Suppressor macrophage (primary cell): ENCODE measurements at places on chromosomes 12 and 14.
A peak's percentile ranks its signal among the peaks of the same experiment; 100 is the strongest.

GRCh38 chr12:11347810-11348209 is 37.6 kb upstream of the PRB4 start:
- DNase-seq, result no peak

DNA sequence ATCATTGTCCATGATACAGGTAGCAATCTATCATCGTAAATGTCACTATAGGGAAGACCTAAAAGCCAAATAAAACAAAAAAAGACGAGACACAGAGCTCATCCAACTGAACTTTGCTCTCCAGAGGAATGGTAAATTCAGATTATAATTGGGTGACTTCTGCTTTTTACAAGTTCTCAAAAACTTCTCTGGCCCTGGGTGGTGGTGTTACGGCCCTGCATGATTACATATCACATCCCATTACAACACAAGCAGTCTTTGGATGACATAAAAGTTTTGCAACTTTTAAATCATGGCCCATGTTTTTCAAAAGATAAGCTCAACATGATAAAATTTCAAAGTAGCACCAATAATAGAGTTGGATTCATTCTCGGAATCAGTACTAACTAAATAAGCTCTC is 299.6 kb downstream of the DIO2 start:
- DNase-seq, result no peak

DNA sequence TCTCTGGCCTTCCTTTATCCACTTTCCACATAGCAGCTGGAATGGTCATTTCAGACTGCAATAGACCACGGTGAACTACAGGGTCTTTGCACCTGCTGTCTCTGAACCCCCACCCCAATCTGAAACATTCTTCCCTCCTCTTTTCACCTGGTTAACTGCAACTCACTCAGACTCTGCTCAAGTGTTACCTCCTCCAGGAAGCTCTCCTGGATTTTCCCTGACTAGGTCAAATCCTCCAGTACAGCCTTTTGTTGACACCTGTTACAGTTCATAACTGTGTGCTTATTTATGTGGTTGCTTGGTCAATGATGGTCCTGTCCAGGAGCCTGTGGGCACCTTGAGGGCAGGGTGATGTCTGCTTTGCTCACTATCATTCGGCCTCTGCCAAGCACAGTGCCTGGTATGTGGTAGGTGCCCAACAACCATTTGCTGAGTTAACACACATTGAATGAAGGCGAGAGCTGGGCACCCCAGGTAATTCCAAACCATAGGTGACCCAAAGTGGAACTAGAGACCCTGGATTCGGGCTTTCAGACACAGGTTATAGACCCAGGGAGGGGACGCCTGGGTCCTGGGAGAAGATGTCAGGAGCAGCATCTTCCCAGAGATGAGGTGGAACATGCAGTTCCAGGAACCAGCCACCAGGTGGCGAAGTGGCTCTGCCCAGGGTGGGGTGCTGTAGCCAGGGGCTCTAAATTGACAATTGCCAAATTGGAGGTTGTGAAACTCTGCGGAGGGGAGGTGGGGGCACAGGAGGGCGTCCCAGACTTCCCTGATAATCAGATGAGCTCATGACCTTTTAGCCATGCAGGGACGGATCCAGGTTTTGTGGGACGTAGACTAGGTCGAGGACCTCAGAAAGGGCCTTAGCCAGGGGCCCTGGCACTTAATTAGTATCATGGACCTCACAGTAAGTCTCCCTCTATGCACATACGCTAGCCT is 28.1 kb downstream of the TRPV4 start:
- DNase-seq, result peak; percentile 80

GRCh38 chr12:124497658-124498057 is 69.8 kb downstream of the NCOR2 start:
- peak; percentile 31 for DNase-seq

GRCh38 chr12:130462558-130463274 is 125.0 kb downstream of the PIWIL1 start:
- no peak for DNase-seq

- DNase-seq, result peak; percentile 78
Measured at GRCh38 chr12:50745861-50746260, 18.0 kb upstream of the ATF1 start.

- no peak for DNase-seq
Measured at GRCh38 chr12:98578821-98579220, 14.7 kb upstream of the SLC25A3 start.

DNA sequence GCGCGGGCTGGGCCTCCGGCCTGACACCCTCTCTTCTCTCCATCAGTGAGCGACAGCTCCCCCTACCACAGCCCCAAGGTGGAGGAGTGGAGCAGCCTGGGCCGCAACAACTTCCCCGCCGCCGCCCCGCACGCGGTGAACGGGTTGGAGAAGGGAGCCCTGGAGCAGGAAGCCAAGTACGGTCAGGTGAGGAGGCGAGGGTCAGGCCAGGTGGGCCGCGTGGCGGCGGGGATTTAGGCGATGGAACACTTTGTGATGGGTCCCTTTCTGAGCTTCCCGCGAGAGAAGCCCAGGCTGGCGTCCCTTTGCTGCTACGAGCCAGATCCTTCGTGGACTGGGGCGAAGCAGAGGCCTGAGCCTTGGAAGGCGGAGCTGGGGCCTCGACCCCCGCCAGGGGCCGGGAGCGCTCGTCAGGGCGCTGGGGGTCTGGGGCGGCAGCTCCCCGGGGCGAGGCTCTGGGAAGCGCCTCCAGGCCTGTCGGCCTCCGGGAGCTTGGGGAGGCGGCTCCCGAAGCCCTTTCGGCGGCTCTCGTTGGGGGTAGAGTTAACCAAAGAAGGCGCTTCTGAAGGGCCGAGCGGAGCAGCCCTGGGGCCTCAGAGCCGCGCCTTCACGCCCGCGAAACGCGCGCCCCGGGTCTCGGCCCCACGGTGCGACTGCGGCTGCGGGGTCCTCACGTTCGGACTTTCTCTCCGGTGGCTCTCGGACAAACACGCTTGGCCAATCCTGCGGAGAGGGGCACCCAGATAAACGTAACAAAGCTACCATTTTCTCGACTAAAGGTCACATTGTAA is 5.0 kb downstream of the PAX9 start:
- DNase-seq, result no peak

- DNase-seq, result no peak
Measured at GRCh38 chr14:90717916-90718315, 98.3 kb downstream of the TTC7B start.

GRCh38 chr12:46343118-46343852 is 29.3 kb downstream of the SLC38A2 start:
- no peak for DNase-seq

DNA sequence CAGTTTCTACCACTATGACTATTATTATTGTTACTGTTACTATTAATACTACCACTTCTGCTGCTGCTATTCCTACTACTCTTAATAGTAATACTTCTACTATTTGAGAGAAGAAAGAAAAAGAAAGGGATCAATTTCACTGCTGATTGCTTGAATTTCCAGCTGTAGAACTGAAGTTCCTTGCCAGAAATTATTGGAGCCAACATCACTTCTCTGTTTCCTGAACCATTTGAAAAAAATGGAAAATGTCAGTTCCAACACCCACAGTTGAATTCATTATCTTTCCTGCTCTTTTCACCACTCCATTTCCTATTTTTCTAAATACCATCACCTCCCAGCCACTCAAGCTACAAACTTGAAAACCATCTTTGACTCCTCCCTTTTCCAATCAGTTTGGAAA is 54.1 kb upstream of the PIK3C2G start:
- no peak for DNase-seq

DNA sequence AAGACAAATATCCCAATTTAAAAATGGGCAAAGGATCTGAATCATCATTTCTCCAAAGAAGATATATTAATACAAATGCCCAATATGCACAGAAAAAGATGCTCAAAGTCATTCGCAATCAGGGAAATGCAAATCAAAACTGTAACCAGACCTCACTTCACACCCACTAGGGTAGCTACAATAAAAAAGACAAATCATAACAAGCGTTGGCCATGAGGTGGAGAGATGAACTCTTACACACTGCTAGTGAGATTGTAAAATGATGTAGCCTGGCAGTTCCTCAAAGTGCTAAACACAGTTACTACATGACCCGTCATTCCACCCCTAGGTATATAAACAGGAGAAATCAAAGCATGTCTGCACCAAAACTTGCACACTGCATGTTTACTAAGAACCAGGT is 30.4 kb downstream of the CDC42BPB start:
- no peak for DNase-seq

GRCh38 chr14:52348776-52349175 is 34.7 kb downstream of the PTGER2 start:
- no peak for DNase-seq

GRCh38 chr14:75013290-75013689 is 10.6 kb downstream of the EIF2B2 start:
- no peak for DNase-seq

DNA sequence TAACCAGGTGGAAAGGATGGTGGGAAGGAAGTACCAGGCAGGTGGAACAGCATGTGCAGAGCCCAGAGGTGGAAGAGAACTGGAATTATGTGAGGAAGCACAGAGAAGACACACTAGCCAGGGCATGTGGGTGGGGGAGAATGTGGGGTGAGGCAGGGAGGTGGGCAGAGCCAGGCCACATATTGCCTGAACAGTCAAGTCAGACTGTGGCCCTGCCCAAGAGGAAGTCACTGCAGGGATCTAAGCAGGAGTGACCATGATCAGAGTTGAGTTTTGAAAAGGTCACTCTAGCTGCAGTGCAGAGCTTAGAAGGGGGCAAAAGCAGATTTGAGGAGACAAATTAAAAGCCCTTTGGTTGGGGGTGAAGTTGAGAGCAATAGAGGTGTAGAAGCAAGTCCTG is 114.0 kb upstream of the SLC38A2 start:
- peak; percentile 72 for DNase-seq

DNA sequence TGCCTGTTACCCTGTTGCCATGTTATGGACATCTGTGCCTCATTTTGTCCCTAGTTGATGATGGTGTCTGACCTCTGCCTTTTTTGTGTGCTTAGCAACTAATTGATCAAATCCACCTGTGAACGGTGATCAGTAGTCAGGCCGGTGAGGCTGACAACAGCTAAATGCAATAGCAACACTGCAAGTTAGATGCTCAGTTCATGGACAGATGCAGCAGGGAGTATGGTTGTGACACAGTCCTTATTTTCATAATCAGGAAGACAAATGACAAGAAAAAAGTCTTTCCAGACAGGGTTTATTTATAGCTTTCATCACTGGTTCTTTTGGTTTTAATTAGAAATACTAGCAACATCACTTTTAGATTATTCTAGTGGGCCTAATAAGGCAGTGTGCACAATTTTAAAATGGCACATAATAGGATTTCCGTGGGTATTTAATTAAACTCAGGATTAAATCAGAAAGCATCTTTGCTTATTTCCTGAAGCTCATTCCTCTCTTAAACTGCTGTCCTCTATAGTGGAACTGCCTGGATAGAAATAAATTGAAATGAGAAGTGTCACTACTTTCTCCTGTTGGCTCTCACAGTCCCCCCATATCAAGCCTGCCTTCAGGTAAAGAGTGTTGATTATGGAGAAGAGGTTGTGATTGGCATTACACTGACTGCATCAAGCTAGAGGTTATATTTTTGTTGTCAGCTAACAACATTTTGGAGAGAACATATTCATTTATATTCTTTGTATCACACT is 281.1 kb upstream of the NAV3 start:
- DNase-seq, result no peak

DNA sequence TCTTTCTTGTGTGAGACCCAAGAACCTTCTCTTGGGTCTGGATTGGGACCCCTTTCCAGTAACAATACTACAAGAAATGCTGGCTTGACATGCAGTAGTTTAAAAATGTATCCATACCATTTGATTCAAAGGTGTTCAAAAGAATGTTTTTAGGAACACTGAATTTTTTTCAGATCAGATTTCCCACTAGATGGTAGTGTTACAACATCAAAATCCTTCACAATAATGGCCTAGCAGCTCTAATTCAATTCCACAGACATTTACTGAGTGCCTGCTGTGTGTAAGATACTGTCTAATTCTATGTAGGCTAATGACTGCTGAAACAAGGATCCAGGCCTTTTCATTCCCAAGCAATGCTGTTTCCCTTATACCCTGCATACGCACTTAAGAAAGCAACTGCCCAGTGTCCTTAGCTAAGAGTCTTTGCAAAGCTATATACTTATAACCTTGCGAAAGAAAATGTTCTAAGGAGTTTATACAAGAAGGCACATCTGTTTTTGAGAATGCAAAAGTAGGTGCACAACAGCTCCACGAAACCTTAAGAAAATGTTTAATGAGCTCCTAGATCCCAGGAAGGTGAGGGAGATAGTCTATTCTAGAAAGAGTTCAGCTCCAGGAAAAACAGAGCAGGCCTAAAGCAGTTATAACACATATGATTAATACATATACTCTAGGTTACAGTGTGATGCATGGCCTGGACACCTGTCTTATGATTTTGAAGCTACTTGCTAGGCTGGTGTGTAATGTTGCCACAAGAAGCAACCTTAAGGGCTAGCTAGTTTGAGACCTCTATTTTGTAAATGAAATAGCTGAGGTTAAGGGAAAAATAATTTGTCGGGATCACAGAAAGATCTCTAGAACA is 50.9 kb upstream of the PKP2 start:
- no peak for DNase-seq

DNA sequence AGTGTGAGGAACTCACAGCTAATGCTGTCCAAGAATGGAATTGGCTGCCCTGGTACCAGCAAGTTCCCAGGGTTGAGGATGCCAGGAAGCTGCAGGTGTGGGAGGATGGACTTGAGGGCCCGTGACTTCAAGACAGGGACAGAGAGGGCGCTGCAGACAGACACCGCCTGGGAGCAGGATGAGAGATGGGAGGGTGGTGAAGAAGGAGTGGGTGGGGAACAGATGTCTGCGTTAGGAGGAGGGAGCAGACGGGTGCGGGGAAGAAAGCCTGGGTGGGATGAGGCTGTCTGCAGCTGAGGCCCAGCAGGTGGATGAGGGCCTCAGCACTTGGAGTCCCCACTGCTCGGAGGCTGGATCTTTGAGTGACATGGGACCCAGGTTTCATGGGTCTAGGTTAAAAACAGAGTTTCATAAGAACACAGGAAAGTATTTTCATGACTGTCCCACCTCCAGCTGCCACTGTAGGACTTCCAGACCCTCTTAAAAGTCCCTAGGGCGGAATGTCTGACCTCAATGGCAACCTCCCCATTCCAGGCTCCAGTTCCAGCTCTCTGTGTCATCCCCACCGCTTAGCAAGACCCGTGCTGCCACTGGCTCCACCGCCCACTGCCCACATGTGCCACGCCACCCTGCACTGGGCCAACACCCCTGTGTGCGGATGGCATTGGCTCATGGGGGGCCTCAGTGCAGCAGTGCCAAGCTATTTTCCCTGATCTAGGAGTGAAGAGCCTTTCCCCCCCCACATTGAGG is 70.3 kb upstream of the SCN8A start:
- DNase-seq, result no peak
